ENCODE measurements at places on chromosomes 13 and 19.
A peak's percentile ranks its signal among the peaks of the same experiment; 100 is the strongest.

GRCh38 chr19:45901432-45901911 lies 941 bp downstream of the MYPOP start:
- DNase-seq = peak; percentile 62

GRCh38 chr19:32254509-32254890 lies 90.9 kb upstream of the ZNF507 start:
- DNase-seq = no peak

DNA sequence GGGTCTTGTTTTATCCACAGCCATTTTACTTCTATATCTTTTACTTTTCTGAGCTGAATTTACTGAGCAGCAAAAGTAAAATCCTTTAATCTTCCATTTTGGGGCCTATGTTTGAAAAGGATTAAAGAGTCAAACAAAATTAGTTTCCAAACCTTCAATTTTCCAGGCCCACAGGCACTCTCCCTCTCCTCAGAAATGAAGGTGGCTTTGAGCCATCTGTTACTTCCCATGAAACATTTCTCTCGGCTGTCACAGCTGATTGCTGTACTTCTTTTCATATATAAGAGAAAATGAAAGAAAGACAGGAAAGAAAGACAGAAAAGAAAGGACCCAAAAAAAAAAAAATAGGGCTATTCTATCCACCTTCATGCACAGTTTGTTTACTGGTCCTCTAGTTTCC lies 194.9 kb downstream of the LACC1 start:
- DNase-seq = no peak

DNA sequence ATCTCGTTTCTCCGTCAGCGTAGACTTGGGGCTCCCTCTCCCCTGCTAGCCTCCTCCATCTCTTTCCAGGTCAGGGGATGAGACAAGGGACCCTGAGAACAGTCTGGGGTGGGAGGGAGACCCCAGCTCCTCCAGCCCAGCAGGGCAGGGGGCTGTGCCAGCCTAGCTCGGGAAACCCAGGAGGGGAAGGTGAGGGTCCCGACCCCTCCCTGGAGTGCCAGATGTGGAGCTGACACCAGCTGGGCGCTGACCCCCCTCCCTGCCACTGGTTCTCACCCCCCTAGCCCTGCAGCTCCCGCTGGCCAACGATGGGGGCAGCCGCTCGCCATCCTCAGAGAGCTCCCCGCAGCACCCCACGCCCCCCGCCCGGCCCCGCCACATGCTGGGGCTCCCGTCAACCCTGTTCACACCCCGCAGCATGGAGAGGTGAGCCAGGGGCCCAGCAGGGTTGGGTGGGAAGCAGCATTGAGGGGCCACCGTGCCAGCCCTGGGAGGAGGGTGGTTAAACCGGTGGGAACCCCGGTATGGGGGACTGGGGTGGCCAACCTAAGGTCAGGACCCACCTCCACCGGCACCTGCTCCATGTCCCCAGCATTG lies 5.1 kb upstream of the TGFBR3L start:
- no peak for DNase-seq

- DNase-seq = no peak
These were observed 77.5 kb downstream of the C13orf42 start for GRCh38 chr13:51033421-51034185.

DNA sequence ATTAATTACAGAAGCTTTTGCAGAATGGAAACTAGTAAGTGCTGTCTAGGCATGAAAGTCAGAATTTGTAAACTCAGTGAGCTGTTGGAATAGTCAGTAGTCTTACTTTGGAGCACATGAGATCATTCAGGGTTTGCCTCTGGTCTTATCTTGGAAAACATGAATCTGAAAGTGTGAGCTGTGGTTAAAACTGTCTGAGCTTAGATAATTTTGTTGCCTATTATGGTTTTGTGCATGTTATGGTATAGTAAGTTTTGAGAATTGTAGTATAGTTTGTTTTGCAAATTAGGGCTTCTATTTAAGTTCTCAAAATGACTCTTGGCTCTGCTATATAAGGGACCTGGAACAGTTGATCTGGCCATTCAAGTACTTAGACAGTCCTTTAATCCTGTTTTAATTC lies 53.7 kb upstream of the TRPC4 start:
- DNase-seq = no peak

DNA sequence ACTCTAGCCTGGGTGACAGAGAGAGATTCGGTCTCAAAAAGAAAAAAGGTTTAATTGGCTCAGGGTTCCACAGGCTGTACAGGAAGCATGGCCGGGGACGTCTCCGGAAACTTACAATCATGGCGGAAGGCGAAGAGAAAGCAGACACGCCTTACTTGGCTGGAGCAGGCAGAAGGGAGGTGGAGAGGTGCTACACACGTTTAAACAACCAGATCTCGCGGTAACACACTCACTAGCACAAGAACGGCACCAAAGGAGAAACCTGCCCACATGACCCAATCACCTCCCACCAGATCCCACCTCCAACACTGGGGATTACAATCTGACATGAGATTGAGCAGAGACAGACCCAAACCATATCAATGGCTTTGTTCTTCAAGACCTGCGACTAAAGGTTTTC lies 12.8 kb downstream of the CASP14 start:
- DNase-seq = no peak

DNA sequence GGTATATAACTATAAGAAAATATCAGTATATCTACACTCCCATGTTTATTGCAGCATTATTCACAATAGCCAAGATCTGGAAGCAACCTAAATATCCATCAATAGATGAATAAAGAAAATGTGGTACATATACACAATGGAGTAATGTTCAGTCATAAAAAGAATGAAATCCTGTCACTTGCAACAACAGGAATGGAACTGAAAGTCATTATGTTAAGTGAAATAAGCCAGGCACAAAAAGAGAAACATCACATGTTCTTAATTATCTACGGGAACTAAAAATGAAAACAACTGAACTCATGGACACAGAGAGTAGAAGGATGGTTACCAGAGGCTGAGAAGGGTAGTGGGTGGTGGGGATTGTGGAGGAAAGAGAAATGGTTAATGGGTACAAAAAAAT lies 665.2 kb downstream of the TBC1D4 start:
- DNase-seq = no peak

DNA sequence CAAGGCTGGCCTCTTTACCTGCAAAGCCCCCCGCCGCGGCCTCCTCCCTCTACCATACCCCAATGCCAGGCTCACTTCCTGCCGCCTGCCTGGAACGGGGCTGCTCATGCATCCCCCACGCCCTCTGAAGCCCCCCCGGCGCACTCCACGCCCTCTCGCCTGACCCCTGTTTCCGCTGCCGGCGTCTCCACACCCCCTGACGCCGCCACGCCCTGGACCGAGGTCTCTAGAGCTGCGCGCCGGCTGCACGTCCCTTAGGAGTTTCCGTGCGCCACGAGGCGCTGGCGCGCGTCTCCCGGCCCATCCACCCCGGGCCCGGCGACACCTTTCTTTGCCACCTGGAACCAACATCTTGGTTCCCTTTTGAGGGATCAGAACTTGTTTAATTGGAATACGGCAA lies 16.0 kb downstream of the DPRX start:
- DNase-seq = no peak

All from GM03348 (cell line).